T-helper 1 cell (primary cell): ENCODE measurements at places on chromosomes 16 and 17.
A peak's percentile ranks its signal among the peaks of the same experiment; 100 is the strongest.

DNA sequence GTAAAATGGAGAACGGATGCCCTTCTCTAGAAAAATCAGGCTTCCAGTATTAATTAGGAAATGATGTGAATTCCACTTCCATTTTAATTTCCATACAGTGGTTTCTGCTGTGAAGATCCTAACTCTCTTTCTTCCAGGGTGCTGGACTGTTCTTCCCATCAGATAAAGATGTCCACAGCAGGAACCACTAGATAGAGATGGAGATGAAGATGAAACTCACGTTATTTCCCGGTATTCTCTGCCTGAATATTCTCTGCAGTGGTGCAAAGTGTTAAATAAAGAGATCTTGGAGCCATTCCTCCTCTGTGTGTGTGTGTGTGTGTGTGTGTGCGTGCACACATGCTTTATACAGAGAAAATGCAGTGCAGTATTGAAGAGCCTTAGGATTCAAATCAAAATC is 727.5 kb downstream of the KCNJ2 start:
- DNase-seq: no peak

DNA sequence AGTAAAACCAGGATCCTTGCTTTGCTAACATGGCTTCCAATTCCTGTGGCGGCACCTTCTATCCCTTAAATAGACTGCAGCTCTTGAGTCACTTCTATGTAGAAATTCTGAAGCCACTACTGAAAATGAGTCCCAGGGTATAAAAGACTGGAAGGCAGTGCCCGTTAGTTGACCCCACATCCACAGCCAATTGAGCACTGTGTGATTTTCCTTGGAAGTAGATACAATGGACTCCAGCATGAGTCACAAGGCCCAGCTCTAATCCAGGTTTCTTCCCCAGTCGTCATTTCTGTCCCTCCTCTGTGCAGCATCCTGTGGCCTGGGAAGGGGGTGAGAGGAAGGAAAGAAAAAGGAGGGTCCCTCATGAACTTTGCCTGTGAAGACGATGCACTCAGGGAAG is 69.5 kb downstream of the HLF start:
- DNase-seq: no peak

DNA sequence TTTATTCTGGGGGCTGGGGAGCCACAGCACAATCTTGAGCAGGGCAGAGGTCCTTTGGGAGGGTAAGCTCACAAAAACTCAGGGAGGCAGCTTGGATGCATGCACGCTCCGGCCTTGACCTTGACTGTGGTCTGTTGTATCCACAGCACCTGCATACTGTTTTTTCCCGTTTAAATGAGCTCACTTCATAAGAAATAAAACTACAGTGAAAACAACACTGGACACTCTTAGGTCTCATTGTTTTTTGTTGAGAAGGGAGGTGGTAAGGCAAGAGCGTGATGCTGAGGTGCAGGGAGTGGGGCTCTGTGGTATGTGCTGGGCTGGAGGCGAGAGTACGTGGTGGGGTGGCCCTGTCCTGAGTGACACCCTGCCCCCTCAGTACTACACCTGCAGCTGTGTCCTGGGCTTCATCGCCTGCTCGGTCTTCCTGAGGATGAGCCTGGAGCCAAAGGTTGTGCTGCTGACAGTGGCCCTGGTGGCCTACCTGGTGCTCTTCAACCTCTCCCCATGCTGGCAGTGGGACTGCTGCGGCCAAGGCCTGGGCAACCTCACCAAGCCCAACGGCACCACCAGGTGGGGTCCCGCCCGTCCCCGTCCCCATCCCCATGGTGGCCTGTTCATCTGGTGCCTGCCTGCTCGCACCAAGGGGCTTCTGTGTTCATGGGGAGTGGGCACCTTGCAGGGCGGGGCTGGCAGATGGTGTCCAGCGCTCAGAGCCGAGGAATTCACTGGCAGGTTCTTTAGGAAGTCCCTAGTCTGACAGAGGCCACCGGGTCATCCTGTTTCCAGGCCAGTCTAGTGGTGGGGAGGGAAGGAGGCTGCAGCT is 44.2 kb downstream of the ADCY7 start:
- no peak for DNase-seq

DNA sequence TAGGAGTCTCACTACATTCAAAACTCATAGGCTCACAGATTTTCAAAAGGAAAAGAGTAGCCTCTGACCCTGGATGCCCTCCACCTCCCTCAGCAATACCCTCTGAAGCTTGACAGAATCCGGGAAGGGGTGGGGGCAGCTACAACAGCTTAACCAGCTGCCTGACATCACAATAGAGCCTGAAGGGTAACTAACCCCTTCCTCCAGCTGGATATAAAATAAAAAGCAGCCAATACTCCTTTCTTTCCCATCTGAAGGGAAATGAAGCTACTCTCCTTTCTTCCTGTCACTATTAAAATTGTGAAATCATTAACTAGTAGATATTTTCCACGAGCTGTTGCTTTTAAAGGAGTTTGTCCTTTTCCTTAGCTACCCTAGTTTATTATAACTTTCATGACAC is 24.0 kb downstream of the USP31 start:
- DNase-seq: no peak

GRCh38 chr17:77449373-77449907 is 308.7 kb downstream of the SEC14L1 start:
- DNase-seq: no peak

GRCh38 chr17:75128694-75129505 is 2.6 kb downstream of the NT5C start:
- DNase-seq: no peak

GRCh38 chr16:90046971-90047713 is 27.9 kb upstream of the DBNDD1 start:
- DNase-seq: no peak

DNA sequence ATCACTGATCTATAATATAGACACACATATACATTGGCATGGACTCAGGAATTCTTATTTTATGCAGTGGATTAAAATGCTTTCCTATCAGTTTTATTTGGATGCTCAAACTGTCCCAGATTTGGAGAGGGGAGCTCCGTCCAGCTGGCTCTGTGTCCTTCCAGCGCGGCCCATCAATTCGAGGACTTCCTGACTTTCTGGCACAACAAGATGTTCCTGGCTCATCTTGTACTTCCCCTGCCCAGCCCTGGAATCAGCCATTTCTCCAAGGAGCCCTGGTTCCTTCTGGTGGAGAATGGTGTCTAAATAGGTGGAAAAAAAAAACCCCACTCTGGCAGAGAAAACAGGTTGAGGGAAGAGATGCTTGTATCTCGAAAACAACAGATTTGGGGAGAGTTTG is 94.5 kb downstream of the CRISPLD2 start:
- DNase-seq: no peak

GRCh38 chr16:72043058-72043457 is 11.2 kb upstream of the HP start:
- no peak for DNase-seq

DNA sequence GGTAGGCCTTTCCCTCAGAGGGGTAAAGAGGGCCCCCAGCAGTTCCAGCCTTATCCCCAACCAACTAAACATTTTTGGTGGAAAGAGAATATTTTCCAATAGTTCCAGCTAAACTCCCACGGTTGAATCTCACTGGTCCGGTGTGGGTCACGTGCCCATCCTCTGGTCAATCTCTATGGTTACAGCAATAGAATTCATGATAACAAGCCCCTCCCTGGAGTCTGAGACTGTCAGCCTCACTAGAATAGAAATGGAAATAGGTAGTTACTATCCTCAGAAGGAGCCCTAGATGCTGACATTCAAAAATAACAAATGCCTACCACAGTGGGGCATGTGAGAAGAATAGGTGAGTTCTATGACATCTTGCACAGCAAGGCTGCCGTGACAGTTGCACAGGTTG is 37.5 kb upstream of the LITAF start:
- DNase-seq: no peak

DNA sequence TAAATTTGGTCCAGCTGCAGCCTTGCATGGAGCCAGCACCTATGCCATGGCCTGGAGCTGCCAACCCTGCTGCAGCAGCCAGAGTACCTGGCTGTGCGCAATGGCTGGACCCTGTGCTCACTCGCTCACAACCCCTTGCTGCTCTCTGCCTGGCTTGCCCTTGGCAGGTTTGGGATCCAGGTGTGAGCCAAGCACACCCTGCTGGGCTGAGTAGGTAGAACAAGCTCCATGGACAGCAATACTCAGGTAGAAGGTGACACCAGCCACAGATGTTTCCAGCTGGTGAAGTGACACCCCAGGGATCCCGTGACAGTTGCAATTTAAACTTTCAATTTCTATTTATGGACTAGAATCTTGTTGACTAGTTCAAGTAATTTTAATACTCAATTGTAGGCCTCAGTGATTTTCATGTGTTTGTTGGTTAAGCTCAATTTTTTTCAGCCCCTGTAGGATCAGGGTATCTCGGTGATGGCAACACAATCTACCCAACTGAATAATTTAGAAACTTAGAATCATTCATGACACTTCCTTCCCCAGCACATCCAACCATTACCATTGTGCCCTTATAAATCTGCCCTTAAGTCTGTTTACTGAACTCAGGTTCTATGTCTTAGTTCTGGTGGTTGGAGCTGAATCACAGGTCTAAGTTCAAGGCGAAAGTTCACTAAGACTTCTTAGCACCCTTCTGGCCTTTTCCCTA is 480.0 kb downstream of the PMP22 start:
- no peak for DNase-seq

- DNase-seq: no peak
Measured at GRCh38 chr17:539766-540165, 174.9 kb downstream of the VPS53 start.

DNA sequence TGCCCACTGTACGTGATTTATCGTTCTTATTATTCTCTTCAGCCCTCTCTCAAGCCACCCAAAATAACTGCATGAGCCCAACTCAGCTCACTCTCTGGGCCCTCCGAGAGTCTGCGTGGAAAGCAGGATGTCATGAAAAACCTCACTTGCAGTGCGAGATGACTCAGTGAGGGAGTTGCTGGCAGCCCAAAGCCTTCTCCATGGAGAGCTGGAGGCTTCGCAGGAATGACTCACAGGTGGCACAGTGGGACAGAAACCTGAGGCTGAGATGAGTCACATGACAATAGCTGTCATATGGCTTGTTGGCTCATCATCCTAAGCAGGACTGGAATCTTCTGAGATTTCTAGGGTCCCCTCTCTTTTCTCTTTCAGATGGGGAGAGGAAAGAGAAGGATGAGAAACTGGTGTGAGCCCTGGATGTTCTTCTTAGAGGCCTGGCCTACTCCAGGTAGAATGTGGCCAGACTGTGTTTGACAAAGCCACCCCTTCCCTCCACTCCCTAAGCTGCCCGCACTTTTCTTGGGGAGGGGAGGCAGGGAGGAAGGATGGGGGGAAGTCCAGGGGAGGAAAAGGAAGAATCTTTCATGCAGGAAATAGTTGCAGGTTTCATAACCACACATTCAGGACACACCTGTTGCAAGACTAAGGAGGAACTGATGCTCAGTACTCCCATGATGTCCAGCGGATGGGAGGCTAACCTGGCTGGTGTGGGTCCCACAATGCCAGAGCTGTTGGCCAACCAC is 160.6 kb upstream of the RPL38 start:
- peak; percentile 52 for DNase-seq

GRCh38 chr16:79098907-79099306 is 501.6 kb downstream of the MAF start:
- no peak for DNase-seq

GRCh38 chr16:70756071-70756470 is 44.9 kb downstream of the VAC14 start:
- no peak for DNase-seq

DNA sequence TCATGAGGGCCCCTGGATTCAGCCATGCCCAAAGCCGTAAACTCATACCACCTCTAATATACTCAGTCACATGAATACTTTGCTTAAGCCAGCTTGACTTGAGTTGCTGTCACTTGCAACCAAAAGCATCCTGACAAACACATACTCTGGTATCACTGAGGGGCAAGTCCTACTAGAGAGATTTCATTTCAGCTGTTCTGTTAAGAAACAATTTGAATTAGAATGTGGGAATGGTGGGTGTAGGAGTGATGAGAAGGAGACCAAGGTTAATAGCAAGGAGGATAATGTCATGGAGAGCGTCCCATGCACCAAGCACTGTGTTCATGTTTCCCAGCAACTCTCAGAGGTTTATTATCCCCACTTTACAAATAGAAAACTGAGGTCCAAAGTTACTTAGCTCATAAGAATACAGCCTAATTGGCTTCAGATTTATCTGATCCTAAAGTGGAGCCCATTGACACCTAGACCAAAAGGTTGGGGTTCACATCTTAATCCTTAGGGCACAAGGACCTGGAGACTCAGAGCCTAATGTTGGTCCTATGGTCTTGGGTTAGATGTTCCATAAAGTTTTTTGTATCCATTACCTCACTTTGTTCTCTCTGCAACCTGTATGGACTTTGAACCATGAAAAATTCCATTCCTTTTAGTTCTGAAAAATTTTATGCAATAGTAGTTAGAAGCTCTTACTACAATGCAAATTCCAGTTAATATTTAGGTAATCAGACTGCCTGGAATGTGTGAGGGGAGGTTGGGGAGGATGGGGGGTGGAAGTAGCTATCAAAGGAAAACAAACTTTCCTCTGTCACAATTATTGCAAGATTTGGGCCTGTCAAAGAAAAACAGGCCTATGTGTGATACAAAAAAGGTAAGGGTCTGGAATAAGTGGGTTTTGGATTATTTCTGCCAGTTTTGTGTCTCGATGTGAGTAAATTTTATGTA is 105.9 kb downstream of the IRX3 start:
- DNase-seq: no peak

- DNase-seq: no peak
Measured at GRCh38 chr17:58345500-58345899, 6.5 kb downstream of the SUPT4H1 start.

DNA sequence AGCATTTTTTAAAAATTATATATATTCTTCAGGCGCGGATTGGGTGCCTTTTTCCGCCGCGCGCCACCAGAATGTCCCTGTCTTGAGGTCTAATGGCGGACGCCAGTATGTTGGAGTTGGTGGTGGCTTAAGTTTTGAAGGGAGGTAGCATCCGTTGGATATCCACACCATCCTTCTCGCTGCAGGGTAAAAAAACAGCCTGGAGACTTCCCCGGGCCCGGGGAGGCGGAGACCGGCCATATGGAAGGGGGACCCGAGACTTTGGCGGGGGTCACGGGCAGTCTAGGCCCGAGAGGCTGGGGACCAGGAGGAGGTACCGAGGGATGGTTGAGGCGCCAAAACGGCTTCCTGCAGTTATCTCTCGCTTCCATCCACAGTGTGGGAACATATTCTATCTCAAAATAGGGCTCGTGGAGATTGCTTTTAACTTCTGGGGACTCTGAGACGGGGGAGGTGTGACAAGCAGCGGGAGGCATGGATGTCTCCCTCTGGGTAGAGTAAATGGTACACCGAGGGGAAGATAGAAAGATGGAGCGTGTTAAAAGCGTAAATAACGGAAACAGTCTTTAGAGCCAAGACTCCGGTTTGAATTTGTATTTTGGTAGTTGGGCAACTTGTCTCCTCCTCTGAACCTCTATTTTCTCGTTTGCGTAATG is at the start of gene SF3B3:
TSS of gene SF3B3 (plus strand) at position 74 of the 656 bp plus-strand sequence. CDS start 2,841 bp downstream, outside the sequence.
- peak; percentile 75 for DNase-seq

GRCh38 chr17:1753767-1754429 is 8.0 kb upstream of the SERPINF1 start:
- no peak for DNase-seq

GRCh38 chr17:83145358-83145738 is 65.9 kb downstream of the METRNL start:
- no peak for DNase-seq

GRCh38 chr17:65941356-65941899 is 250.5 kb downstream of the CEP112 start:
- no peak for DNase-seq
